ENCODE measurements at places on chromosomes 12 and 14.

DNA sequence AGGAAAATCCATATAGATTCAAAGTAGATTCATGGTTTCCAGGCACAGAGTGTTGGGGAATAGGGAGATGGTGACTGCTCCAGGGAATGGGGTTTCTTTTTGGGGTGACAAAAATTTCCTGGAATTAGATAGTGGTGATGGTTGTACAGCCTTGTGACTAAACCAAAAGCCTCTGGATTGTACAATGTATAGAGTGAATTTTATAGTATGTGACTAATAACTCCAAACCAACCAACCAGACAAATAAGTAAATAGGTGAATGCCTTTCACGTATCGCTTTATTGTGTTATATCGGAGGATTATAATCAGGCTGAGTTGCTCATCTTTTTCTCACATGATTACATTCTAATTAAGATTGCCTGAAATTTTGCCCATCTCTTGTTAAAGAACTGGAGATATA is 24.6 kb upstream of the PPFIBP1 start:
- no peak for DNase-seq

- DNase-seq: no peak
Observed at GRCh38 chr14:55410876-55411275, 754 bp downstream of the ATG14 start.

DNA sequence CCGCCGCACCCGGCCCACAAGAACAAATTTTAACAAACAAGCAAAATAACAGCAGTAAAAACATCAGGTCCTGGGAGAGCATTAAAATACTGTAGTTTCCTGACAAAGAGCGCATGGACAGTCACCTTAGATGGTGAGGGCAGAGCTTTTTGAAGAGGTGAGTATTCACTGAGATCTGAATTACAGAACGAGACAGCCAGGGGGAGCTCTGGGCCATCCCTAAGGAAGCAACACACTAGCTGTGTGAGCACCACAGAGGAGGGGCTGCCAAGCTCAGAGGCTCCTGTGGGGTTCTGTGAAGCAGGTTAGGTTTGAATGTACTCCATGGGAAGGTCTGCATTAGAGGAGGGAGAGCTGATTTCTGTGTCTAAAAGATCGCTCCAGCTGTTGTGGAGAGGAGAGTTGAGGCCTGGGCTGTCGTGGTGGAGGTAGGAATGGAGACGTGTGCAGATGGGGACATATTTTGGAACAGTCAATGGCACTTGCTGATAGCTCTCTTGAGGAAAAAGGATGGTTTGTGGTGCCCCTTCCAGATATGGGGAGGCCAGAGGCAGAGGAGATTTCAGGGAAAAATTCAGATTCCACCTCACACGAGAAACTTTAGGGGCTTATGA is 72.9 kb downstream of the TRAFD1 start:
- DNase-seq: peak; percentile 23

- DNase-seq: no peak
Observed at GRCh38 chr12:3119192-3119755, 42.1 kb downstream of the TSPAN9 start.

DNA sequence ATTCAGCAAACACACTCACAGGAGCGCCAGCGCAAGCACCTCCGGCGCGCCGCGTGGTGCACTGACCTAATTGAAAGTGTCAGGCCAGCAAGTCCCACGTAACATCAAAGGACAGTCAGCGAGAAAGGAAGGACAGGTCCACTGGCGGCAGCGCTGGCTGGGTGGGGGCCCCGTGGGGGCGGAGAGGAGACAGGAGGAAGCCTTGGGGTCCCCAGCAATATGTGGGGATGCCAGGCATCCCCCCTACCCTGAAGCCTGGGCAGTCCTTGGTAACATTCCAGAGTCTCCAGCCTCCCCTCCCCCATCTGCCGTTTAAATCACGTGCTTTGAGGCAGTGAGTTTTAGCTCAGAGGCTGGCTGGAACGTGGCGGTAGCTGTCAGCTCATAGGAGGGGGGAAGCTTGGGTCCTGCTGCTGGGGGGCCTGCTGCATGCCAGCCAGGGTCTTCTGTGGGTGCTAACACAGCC is 159.2 kb downstream of the CALM1 start:
- DNase-seq: peak; percentile 17

- no peak for DNase-seq
Observed at GRCh38 chr12:52013626-52014310, 7.0 kb downstream of the TAMALIN start.

All from muscle of arm (tissue), 14 donors.